ENCODE measurements at places on chromosomes 7 and 10.
A peak's percentile ranks its signal among the peaks of the same experiment; 100 is the strongest.

DNA sequence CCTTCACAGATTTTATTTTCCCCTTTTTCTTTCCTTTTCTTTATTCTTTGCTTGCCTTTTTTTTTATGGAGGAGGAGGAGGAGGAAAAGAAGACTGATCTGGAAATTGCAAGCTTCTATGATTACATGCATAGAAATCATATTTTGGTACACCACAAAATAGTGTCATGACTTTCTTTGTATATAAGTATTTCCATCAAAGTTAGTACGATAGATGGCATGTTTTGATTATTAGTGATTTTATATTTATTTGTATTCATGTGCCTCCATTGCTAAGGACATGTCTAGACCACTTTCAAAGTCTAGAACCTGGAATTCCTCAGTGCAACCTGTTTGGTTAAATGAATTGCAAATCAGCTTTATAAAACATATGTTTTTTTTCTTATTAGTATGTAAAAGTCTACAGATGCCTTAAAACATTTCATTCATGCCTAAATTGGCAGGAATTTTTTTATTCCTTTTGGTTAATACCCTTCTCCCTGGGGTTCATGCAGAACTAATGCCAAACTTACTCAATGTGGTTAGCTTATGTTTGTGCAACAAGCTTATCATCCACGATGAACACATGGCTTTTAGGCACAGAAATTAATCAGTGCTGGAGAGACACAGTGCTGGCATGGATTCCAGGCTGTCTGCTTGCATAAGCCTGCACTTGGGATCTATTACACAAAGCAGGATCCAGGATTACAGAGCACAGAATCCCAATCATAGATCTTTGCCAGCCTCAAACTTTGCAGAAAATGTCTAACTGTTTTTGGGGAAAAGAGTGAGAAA, 213.1 kb downstream of the CHRM2 start:
- DNase-seq = no peak

DNA sequence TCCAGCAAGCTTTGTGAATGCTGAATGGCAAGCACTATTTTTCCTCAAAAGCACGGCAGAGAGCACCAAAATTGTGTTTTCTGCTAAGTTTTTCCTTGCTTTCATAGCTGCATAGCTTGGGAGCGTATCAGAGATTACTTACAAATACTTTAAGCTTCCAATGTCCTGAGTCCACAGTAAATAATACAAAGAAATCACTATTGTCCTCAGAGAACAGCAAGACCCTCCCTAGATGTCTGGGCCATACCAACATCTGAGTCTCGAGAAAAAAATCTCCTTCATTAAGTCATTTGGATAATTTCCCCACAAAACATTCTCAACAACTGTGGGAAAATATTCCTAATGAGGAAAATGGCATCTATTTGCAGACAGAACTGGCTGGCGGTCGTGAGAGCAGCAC, 41.7 kb downstream of the SGMS1 start:
- DNase-seq = no peak

GRCh38 chr7:78514634-78515033, 716.1 kb downstream of the PHTF2 start:
- no peak for DNase-seq

- DNase-seq = no peak
These were observed 67.5 kb downstream of the PFKFB3 start for GRCh38 chr10:6269953-6270867.

- DNase-seq = no peak
These were observed 232.0 kb upstream of the CELF2 start for GRCh38 chr10:10785627-10786026.

- no peak for DNase-seq
These were observed 10.1 kb downstream of the KCNIP2 start for GRCh38 chr10:101833466-101833865.

- peak; percentile 23 for DNase-seq
These were observed 17.3 kb upstream of the INPP5A start for GRCh38 chr10:132520177-132520811.
